ENCODE measurements at places on chromosomes 3 and 15.

- no peak for DNase-seq
Measured at GRCh38 chr3:27166888-27167287, 202.3 kb downstream of the NEK10 start.

DNA sequence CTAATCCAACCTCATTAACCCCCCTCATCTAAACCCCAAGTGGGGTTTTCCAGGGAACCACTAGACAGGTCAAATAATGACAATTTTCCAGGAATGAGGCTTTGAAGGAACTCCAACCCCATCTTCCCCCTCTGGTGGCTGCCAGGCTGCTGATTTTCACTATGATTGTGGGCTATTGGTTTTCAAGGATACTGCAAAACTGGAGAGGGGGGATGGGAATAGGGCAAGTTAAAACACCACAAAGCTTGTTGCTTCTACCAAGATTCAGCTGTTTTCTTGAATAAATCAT, 10.4 kb upstream of the ZNF662 start:
- no peak for DNase-seq

GRCh38 chr15:76514282-76514681, 177.7 kb downstream of the ISL2 start:
- no peak for DNase-seq

GRCh38 chr3:46289966-46290365, 47.7 kb downstream of the CCR3 start:
- DNase-seq, result no peak

DNA sequence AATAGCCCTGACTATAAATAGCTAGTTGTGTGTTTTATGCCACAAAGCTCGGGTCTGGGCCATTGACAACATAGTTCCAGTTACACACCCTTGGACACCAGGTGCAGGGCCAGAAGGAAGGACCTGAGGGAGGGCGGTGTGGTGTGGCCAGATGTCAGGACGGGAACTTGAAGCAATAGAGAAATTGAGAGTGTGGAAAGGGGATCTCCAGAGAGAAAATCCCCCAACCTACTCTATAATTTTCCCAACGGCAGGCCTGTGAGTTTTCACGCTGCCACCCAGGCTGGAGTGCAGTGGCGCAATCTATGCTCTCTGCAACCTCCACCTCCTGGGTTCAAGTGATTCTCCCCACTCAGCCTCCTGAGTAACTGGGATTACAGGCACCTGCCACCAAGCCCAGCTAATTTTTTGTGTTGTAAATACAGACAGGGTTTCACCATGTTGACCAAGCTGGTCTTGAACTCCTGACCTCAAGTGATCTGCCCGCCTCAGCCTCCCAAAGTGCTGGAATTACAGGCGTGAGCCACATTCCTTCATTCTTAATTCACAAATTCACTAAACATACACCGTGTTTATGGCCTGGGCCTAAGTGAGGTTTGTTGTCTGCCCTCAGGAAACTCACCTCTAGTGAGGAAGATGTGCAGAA, 70.8 kb upstream of the KLF13 start:
- DNase-seq, result no peak

- no peak for DNase-seq
Measured at GRCh38 chr15:95836536-95836935, 494.0 kb upstream of the NR2F2 start.

- no peak for DNase-seq
Measured at GRCh38 chr15:66780172-66780972, 78.3 kb downstream of the SMAD6 start.

DNA sequence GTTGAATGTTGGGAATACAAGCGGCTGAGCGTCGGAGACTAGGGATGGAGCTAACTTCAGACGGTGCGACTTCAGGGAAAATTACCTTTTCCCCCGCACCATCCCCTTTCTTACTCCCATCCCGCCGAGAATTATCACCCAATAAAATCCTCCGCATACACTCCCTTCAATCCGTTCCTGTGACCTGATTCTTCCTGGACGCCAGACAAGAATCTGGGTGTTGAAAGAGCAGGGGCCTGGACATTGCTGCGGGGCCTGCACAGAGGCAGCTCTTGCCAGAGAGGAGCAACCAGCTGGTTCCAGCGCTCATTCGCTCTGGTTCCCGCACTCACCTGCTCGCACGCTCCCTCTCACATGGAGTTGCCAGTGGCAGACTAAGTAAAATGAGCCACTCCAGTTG, 241.9 kb downstream of the ALCAM start:
- DNase-seq, result no peak

DNA sequence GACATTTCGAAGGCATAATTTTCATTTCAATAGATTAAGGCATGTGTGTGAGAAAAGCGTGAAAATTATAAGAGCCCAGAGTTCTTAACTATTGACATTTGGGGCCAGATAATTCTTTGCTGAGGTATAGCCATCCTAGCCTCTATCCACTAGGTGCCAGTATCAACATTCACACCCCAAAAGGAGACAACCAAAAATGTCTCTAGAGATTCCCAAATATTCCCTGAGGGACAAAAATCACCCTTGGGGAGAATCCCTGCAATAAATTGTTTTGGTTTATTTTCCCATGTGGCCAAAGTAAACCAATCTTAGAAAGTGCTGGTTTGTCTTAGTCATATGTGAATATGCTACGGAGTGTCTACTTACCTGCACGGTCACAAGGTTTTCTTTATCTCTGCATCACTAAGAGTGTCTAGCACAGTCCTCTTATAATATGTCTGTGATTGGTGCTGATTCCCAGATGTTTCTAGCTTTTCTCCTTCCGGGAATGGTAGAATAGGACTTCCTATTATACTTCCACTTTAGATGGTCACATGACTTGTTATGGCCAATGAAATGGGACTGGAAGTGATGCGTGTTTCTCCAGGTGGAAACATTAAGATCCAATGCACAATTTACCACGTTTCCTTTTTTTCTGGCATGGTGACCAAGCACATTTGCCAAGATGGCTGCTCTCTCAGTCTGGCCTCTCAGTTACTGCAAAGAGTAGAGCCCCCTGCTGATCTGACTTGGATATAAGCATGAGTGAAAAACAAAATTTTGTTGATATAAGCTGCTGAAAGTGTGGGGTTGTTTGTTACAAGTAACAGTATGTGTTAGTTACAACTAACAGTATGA, 8.0 kb upstream of the KBTBD8 start:
- no peak for DNase-seq

DNA sequence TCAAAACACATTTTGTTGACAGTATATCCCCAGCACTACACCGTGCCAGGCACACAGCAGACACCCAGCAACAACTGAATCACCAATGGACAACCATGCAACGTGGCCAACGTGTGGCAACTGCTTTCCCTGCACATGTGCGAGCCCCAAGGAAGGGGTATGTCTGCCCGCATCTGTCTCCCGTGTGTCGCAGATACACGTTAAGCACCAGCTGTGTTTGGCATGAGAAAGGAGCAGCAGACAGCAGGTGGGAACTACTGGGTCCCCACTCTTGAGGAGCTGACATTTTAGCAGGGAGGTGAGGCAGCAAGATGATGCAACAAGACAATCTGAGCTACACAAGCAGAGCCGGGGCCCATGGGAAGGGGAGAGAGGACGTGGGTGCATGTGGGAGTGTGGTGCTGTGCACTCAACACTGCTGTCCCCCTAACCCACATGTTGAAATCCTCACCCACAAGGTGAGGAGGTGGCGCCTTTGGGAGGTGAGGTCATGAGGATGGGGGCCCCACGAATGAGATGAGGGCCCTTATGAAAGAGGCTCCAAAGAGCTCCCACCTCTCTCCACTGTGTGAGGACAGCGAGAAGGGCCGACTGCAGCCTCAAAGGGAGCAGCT, 56.2 kb downstream of the ROPN1B start:
- no peak for DNase-seq

DNA sequence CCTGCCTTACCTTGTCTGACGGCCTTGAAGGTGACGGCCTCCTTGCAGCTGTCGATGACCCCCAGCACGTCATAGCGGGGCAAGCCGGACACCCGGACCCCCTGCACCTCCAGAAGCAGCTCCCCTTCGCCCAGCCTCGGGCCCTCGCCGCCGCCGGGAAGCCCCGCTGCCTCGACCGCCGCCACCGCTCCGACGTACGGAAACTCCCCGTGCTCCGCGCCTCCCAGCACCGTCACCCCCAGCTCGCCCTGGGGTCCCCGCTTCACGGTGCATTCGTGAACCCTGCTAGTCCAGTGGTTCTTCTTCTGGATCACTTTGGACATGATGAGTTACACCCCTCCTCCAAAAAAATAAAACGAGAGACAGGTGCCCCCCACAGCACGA, 740 bp downstream of the MAGI1 start:
- no peak for DNase-seq

DNA sequence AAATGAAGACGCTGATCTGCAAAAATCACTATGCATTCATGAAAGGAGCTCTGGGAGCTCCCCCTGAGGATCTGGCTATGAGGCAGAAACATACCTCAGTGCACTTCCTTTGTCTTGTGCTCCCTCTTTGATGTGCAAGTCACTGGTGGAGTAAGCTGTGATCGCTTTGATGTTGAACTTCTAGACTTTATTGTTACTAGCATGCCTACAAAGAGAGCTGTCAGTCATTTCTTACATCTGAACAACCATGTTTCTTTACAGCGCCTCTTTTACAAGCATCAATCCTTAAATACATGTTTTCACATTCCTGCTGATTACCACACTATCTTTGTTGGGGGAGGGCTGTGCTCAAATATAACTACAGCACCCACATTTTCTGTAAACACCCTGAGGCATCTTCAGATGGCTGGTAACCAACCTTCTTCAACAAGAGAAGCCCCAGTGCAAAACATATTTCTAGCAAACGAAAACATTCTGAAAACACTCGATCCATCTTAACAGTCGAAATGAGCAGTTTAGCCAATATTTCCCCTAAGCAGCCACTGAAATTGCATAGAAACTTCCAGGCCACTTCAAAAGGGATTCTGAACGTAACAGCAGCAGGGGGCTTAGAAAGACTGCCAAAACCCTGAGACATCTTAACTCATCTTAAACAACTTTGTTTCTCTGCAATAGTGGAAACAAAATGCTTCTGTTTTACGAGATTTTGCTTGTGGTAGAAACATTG, 101.9 kb upstream of the ICE2 start:
- no peak for DNase-seq

- DNase-seq, result no peak
Measured at GRCh38 chr3:153289334-153289808, 127.3 kb downstream of the RAP2B start.

DNA sequence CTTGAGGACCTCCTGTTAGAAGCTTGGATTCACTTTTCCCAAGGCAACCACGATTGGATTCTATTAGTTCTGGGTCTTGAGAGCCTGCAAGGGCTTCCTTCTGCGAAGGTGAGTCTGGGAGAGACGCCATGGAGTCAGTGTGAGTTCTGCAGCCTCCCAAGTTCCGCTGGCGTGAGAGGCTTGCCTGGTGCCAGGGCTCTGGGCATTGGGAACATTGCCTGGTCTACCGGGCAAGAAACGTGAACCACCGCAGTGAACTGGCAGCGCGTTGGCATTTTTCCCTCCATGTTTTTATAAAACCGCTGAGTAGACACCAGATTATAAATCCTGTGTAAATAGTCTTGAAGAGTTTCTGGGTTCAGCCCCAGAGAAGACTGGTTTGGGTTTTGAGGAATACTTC, 160.9 kb downstream of the IGF1R start:
- no peak for DNase-seq

DNA sequence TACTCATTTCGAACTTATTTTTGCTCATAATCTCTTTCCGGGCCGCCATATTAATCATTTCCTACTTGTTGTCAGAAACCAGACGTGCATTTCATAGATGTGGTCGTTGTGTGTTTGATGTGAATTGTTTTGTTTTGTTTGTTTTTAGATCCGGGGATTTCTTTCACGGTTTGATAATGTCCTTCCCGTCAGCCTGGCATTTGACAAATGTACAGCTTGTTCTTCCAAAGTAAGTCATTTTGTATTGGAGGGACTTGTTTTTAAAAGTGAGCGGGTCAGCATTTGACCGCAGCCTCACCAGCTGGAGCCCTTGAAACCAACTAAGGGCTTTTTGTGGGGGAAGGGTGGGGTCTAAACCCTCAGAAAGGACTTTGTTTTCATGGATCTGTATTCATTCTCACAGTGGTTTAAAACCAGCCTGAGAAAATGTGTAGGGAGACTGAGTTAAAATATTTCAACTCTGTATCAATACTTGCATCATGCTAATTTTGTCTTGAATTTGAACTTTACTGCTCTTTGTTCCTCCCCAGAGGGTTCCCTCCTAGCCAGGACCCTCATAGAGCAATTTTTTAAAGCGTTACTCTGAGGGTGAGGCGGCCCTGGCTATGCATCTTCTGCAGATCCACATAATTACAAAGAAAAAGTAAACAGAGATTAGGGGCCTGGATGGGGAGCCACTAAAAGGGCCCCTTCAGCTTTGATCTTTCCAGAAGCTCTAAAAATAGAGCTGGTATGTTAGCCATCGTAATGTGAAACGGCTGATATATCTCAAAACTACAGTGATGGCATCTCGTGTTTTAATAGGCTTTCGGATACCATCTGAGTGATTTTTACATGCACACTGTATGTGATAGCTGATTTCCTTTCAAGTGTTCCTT, 107.9 kb downstream of the ATG7 start:
- no peak for DNase-seq

GRCh38 chr3:127389420-127389819, 101.6 kb upstream of the PRR20G start:
- no peak for DNase-seq

DNA sequence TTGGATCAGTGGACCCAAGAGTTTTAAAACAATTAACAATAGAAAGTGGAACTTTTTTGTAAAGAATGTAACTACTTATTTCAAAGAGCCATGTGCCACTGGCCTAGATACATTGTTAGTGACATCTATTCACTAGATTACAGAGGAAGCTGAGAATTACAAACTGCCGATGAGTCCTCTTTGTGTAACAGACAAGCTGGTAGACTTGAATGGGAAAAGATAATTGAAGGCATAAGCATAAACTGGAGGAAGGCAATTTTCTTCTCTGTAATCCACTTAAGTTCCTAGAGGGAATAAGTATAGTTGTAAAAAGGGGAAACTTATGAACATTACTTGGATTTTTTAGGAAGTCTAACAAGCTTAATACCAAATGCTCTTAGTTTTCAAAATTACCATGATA, 15.1 kb downstream of the THUMPD3 start:
- no peak for DNase-seq

DNA sequence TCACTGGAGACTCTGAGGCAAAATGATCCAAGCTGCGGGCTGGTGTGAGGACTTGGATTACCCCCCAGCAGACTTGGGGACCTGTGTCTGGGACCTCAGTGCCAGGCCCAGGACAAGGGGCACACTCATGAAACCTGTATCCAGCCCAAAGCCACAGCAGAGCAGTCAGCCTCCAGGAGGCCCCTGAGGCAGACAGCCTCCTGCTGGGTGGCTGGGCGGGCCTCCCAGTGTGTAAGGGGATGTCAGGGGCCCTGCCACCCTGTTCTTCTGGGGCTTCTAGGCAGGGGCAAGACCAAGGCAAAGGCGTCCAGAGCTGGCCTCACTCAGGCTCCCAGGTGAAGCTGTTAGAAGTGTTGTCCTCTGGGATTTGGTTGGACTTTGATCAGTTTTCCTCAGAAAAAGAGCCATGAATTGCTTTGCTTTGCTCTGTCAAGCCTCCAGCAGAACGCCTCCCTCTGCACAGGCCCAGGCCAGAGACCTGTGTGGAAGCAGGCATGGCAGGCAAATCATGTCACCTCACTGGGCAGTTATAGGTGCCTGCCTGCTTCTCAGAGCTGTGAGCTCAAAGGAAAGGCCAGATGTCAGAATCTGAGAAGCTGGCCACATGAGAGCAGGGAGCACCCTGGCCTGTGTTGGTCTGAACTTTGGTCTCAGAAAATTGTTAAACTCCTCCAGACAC, 77.4 kb downstream of the SMAD6 start:
- no peak for DNase-seq

GRCh38 chr3:29475854-29476253, 195.0 kb downstream of the RBMS3 start:
- no peak for DNase-seq

- no peak for DNase-seq
Measured at GRCh38 chr15:87874896-87875711, 381.4 kb downstream of the NTRK3 start.

All from activated T-helper 1 cell treated with Interleukin-2 at 50 U/mL for 16 hours (primary cell).